Activated naive CD8-positive, alpha-beta T cell treated with anti-CD3 and anti-CD28 coated beads, Interleukin-2, amount 10 ng/mL, durations not matched to agents 7 days and 5 days (primary cell): ENCODE measurements at places on chromosomes 13 and 19.

DNA sequence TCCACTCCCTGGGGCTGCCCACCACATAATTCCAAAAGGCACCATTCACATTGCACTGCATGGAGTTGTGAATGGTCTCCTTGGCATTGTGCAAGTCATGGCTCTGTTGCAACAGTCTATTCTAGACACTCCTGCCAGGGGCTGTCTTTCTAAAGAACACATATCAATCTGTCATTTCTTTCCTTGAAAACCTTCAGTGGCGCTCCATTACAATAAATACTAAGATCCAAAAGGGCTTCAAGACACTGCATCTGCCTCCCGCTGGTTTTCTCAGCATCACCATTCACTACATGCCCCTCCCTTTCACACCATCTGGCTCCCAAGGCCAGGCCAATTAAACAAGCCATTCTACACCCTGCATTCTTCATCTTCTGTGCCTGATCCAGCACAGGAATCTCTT, 32.2 kb upstream of the TM9SF2 start:
- DNase-seq: no peak

- no peak for DNase-seq
Measured at GRCh38 chr13:79621449-79621848, 140.5 kb downstream of the NDFIP2 start.

- no peak for DNase-seq
Measured at GRCh38 chr19:34493649-34494044, 12.1 kb downstream of the WTIP start.

GRCh38 chr13:39486758-39487157, 116.2 kb downstream of the LHFPL6 start:
- no peak for DNase-seq

DNA sequence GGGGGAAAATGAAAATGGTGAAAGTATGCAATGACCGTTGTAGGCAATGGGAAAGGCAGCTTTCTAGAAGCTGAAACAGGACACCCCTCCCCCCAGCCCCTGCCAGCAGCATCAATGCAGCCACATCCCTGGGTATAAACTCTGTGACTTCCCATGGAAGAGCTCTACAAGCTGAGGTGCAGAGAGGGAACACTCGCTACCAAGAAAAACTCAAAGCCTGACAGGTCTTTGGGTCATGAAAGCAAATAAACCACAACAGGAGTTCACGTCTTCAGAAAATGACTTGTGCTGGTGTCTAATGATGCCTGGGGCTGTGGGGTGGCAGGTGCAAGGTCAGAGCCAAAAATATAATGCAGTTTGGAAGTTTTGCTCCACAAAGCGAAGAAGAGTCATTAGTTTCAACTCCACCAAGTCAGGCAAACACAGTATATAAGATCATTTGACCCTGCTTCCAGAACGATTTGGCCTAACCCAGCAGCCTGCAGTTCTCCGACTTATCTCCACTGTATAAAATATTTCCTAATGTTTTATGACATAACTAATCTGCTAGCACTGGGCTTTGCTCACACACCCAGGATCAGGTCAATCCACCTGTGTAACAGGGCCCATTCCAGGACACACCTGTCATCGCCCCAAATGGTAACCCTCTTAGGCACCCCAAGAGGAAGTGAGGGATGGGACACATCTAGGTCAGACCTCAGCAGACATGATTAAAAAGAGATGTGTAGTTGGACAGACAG, 102.1 kb downstream of the IRS2 start:
- DNase-seq: no peak

DNA sequence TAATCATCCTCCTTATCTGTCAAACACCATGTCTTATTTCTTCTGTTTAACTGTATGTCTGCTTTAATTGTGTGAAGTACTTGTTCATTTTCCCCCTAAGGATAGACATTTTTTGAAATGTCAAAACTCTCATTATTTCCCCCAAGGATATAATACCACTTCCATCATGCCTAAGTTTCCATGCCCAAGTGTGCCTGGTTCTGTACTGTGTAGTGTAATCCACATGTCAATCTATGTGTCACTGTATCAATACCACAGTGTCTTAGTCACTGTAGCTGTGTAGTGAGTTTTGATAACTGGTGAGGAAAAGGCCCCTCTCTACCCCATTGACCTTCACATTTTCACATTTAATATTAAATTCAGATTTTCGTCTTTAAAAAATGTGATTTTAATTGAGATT, 1265.5 kb downstream of the PCDH9 start:
- DNase-seq: no peak

DNA sequence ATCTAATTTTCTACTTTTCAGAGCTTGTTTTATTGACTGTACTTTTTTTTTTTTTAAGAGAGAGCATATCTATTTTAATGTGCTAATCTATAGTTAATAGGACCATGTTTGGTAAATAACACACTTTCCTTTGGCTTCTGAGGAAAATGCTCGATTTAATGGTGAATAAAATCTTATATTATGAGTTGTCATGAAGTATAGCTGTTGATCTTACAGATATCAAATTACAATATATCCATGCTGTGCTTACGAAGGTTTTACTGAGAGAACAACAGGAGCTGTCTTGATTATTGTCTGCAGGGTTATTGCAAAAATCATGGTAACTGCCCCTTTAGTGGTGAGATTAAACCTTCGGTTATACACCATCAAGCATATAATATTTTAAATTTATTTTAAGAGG, 29.6 kb downstream of the URI1 start:
- DNase-seq: no peak

DNA sequence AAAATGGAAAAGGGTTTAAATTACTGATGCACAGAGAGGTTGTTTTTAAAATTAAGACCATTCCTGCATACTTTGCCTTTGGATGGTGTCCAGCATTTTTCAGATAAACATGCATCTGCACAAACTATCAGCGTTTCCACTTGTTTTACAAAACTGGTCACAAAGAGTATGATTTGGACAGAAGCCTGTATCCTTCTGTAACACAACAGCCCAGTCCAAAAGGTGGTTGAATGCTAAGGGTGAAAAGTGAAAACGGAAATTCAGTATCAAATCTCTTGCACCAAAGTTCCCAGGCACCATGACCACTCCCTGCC, 21.7 kb upstream of the DOCK9 start:
- no peak for DNase-seq

- DNase-seq: no peak
Measured at GRCh38 chr19:38285567-38285966, 18.5 kb upstream of the C19orf33 start.

GRCh38 chr19:18478545-18479311, 40.8 kb upstream of the ISYNA1 start:
- DNase-seq: peak; percentile 59

GRCh38 chr19:21611659-21612402, 106.4 kb downstream of the ZNF429 start:
- no peak for DNase-seq

GRCh38 chr19:703651-704446, 4.9 kb upstream of the PALM start:
- peak; percentile 80 for DNase-seq

DNA sequence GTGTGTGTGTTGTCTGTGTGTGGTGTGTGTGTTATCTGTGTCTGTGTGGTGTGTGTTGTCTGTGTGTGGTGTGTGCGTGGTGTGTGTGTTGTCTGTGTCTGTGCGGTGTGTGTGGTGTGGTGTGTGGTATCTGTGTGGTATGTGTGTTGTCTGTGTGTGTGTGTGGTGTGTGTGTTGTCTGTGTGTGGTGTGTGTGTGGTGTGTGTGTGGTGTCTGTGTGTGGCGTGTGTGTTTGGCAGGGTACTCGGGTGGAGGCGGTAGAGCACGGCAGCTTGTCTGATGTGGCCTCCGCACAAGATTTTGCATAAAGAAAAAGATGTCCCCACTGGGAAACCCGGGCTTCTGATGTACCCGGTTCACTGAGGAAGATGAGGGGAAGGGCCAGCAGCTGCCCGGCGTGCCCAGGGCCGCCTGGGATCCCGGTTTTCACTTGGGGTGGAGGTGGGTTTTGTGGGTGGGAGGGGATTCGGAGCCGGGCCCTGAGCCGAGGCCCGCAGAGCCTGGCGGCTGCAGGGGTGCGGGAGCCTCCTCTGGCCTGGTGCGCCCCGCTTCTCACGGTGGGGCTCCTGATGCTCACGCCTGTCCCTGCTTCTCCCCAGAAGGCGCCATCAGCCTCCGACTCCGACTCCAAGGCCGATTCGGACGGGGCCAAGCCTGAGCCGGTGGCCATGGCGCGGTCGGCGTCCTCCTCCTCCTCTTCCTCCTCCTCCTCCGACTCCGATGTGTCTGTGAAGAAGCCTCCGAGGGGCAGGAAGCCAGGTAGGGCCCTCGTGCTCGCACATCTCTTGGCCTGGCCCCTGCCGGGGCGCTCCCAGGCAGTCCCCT, 21.2 kb downstream of the HDGFL2 start:
- DNase-seq: no peak

DNA sequence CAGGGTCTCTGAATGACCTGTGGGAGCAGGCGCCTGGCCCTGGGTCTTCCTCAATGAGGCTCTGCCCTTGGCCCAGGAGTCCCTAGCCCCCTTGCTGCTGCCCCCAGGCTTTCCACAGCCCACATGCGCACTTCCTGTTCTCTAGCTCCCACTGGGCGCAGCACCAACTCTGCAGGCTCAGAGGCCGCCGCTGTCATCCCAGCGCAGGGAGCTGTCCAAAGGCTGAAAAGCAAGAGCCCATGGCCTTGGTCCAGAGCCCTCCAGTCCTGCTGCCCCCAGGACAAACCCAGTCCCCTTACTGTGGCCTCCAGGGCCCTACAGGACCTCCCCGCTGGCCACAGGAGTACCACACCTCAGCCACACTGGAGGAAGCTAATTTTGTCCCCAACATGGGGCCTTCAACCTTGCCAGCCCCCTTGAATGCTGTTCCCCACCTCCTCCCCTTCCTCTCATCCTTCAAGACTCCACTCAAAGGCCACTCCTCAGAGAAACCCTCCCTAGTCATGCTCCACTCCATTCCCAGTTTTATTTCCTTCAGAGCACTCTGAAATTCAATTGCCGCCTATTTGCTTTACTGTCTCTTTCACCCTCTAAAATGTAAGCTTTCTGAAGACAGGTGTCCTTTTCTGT, 8.0 kb upstream of the POU2F2 start:
- DNase-seq: peak; percentile 66

DNA sequence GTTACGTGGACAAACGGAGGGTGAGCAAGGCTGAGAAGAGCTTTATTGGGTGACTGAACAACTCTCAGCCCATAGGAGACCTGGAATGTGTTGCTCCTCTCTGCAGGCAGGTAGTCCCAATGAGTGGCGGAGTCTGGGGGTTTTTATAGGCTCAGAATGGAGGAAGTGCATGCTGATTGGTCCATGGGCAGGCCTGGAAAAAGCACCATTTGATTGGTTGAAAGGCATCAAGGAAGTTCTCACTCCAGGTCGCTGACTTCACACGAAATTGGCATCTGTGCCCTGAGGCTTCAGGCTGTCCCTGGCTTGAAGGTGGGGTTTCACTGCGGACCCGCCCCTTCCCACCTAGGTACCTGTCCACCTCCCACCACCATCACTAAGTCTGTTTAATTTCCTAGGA, 65.4 kb downstream of the SPATA13 start:
- DNase-seq: no peak

GRCh38 chr13:91136806-91137205, 210.7 kb upstream of the MIR17HG start:
- DNase-seq: no peak

DNA sequence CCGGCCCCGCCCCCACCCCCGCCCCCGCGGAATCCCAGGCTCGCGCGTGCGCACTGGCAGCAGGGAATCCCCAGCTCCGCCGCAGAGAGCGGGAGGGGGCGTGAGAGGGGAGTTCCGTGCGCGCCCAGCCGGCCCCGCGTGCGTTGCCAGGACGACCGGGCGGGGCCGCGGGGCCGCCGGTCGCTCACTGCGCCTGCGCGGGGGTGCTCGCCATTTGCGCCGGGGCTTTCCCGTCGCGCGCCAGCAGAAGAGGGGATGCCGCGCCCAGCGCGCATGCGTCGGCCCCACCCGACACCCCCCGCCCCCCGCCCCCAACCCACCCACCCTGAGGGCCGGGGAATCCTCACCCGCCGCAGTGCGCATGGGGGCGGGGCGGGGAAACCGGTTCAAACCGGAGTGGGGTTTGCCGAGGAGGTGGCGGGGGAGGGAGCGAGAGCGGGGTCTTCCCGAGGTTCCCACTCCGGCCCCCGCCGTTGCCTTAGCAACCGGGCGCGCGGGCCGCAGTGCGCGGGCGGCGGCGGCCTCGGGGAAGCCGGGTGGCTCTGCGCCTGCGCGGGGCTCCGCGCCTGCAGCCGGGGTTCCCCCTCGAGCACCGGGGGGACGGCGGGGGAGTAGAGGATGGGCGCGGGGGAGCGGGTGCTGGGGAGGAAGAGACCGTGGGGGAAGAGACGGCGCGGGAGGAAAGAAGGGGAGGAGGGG, 15.1 kb downstream of the CCDC124 start:
- DNase-seq: peak; percentile 99
